Stimulated activated CD4-positive, alpha-beta T cell treated with anti-CD3 and anti-CD28 coated beads, Interleukin-12 subunit alpha, Interleukin-12 subunit beta, amount 100 ng/mL, for 24 hours (primary cell): ENCODE measurements at places on chromosomes 13 and 19.
A peak's percentile ranks its signal among the peaks of the same experiment; 100 is the strongest.

- DNase-seq, result no peak
Measured at GRCh38 chr19:32622002-32622401, 41.0 kb downstream of the PDCD5 start.

DNA sequence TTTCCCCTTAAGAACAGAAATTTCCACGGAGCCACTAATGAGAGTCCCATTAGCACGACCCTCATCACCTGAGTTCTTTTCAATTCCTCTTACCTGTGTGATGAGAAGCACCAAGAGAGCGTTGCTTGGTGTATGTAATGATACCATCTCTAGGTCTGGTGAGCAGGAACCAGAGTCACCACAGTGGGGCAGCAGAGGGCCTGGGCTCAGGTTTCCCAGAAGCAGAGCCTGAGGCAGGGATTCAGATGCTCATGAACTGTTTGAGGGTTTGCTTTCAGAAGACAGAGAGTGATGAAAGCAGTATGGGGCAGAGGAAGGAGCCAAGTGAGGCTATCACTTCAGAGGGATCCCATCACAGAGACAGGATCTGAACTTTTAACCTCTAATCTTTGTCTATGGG is 3.1 kb upstream of the PTPRH start:
- peak; percentile 57 for DNase-seq

GRCh38 chr13:107250628-107251027 is 682.7 kb upstream of the ARGLU1 start:
- DNase-seq, result no peak

DNA sequence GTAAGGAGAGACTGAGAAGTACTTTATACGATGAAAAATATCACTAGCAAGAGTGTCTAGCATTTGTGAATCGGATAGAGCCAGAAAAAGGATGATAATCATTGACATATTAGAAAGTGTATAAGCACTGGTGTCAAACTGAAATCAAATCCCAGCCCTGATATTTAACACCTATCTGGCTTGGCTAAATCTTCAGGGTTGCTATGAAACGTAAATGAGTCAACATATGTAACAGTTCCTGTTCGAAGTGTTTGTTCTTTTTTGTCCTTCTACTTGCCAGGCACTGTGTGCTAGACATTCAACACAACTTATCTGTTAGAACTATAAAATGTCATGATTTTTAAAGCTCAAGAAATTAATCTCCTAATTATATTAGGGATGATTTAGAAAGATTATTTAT is 40.8 kb downstream of the SERPINE3 start:
- no peak for DNase-seq

GRCh38 chr19:16445238-16446107 is 26.3 kb downstream of the EPS15L1 start:
- DNase-seq, result no peak

DNA sequence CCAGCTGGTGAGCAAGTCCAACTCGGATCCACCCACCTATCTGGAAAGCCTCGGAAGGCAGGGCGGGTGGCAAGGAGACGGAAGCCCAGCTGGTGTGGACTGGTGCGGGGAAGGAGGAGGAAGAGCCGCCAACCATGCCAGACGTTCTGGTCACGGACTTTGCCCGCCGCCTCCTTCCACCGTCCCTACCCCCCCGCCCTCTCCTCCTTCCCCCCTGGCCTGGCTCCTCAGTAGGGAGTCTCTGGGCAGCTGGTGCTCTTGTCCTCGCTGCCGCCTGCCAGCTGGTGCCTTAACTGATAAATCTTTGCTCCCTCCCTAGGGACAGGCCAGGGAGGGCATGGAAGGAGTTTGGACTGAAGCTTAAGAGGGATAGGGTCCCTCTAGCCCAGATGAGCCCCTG is 4.8 kb downstream of the SYNGR4 start:
- no peak for DNase-seq

DNA sequence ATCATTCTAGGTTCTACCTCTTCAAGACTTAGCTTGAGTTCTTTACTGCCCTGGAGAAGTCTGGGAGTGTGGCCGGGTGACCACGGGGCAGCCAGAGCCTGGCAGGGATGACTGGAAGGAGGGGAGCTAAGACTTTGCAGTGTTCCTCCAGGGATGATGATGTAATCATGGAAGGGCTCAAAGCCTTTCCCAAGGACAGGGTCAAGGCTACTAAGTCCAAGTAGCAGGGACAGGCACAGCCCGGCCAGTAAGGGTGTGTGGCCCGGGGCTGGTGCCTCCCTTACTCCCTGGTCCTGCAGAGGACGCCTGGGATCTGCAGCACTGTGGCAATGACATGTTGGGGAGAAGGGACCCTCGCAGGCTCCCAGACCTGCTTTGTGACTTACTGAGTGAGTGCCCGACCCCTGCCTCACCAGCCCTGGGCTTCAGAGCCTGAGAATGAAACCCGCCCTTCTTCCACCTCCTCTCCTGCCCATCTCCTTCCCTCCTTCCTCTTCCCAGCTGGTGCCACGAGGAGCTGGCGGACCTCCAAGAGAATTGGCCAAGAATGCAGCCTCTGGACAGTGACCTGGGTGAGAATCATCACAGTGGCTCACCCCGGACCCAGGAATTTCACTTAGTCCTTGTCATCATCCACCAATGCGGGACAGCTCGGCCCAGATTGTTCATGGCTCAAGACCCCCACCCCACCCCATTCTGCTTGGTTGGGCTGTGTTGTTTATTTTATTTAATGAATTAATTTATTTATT is 15.6 kb upstream of the FBXO17 start:
- DNase-seq, result no peak

- no peak for DNase-seq
Measured at GRCh38 chr13:43072394-43072793, 49.0 kb downstream of the DNAJC15 start.

DNA sequence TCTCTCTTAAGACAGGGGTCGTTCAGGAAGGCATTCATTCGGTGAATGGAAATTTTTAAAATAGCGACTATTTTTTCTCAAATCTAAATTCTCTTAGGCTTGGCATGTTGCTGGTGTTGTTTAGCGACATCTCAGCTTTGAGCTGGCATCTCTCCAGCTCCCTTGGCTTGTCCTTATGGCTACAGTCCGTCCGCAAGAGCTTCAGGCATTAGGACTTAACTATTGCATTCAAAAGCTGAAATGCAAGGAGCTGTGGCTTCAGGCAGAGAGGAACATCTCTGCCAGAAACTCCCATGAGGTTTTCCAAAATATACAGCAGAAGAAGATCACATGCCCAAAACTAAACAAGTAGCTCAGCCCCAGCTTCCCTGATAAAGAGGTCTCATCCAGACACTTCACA is 578.5 kb downstream of the EFNB2 start:
- DNase-seq, result no peak

- no peak for DNase-seq
Measured at GRCh38 chr19:47541518-47541917, 26.7 kb upstream of the NAPA start.

DNA sequence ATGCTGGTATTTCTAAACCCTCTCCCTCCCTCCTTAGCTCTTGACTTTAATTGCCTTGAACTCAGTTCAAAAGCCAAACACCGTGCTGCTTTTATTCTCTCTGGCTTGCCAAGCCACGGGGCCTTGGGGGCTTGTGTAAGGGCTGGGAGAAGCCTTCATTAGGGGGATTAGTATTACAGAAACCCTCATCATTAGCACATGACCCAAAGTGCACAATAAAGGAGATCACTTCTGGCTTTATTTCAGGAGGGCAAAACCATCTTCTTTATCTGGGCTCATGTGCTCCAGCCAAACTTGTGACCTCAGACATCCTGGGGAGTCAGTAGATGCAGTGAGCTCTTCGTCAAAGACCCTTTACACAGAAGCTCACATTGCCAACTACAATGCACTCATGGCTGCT is at the start of gene DCT:
DCT (minus strand) TSS at position 67 of the 400 bp plus-strand sequence. CDS start 427 bp downstream, outside the sequence.
- no peak for DNase-seq

DNA sequence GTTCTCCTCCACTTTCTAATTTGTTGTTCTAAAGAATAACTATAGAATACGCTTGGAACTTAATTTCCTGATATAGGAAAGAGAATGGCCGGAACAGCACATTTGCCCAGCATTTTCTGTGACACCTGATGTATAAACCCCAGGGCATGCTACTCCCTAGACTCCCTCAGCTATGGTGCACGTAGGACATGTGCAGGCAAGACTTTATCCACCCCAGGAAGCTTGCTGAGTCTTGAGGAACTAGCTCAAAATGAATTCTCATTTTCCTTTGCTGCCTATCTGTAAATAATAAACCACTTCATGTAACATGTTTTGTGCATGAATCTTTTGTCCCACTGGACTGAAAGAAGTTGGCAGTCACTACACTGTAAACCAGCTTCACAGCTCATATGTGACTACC is 535.8 kb upstream of the SLITRK1 start:
- DNase-seq, result no peak
